ENCODE measurements at places on chromosomes 1 and 21.

- no peak for DNase-seq
These were observed 22.7 kb downstream of the PRKACB start for GRCh38 chr1:84166797-84167196.

DNA sequence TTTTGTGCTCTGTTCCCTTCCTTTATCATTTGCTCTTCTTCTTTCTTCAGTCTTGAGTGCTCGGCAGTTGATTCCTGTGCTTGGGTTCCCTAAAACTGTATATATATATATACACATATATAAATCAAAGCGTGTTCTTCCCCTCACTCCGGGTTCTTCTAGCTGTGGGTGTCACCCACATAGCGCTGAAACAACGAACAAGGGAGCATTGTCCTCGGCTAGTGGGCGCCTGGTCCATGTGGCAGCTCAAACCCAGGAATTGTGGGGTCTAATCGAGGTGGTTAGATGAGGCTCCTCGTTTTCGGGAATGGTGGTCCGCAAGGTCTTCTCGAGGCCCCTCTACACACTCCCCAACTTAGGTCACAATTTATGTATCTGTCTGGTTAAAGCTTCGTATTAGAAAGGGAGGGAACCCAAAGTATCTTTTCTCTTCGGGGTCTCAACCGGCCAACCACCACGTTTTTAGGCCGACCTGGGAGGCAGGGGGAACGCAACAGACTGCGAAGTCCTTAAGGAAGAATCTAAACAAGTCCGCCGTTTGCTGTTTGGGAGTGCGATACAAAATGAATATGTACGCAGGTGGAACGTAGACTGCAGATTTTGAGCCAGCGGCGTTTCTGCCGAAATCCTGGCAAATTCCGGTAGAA, 504 bp upstream of the SDHC start:
- no peak for DNase-seq

GRCh38 chr1:204545202-204545601, 29.0 kb downstream of the MDM4 start:
- no peak for DNase-seq

GRCh38 chr1:59007820-59008598, 224.2 kb upstream of the JUN start:
- no peak for DNase-seq

DNA sequence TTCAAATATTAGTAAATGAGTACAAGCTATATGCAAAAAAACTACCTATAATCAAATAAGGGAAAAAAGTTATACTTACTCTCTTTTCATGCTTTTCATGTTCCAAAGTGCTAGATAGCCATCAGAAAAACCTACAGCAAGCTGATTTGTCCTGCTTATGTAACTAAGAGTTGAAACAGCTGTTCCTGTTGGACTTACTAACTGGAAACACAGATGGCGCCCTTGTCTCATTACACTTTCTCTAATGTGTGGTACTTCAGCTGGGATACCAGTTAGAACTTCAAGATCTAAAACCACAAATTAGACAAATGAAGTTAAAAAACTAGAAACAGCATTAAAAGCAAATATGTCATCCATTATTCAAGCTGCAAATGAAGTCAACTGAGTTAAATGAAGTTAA, 24.3 kb downstream of the AHCTF1 start:
- DNase-seq, result no peak

DNA sequence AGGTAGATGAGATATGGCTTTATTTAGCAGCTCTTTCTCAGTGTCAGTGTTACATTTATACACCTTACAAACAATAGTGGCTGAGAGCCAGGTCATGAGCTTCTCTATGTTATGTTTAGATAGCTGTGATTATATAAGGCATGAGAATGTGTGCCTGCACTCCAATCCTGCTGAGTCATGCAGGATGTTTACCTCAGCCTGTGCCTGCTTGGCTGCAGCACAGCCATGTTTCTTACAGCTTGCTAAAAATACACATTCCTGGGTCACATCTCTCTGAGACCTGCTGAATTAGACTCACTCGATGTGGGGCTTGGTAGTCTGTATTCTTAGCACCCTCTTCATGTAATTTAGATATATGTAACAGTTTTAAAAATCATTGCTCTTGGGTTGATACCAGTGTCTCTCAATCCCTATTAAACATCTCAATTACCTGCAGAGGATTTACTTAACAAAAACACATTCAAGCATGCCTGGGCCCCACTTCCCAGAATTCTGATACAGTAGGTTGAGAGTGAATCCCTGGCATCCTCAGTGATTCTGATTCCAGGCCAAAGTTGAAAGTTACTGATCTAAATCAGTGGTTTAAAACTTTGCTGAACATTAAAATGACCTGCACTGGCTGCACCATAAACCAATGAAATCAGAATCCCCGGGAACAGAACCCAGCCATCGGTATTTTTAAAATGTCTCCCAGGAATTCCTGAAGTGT, 107.5 kb downstream of the GDAP2 start:
- DNase-seq, result no peak

- DNase-seq, result no peak
These were observed 608.8 kb upstream of the CHRM3 start for GRCh38 chr1:238777551-238777950.

- no peak for DNase-seq
These were observed 25.7 kb upstream of the SLC19A2 start for GRCh38 chr1:169511316-169512005.

DNA sequence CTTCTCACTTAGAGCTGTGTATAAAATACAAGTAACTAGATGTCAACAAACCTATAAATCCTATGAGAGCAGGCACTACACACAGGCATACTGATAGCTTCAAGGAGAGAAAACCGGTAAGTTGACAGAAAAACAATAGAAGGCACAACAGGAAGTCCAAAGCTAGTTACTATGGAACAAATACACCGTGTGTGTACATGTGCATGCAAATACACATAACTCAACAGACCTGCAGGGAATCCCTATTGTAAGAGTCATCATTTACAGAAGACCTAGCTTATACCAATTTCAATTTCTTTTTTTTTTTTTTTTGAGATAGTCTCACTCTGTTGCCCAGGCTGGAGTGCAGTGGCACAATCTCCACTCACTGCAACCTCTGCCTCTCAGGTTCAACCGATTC, 26.3 kb downstream of the JAK1 start:
- DNase-seq, result no peak

Measured in activated effector memory CD4-positive, alpha-beta T cell treated with anti-CD3 and anti-CD28 coated beads, Interleukin-2, amount 50 U/mL, for 16 hours (primary cell).